ENCODE measurements at places on chromosomes 7 and 10.
A peak's percentile ranks its signal among the peaks of the same experiment; 100 is the strongest.

- peak; percentile 23 for DNase-seq
Measured at GRCh38 chr10:50447691-50448090, 176.1 kb downstream of the SGMS1 start.

DNA sequence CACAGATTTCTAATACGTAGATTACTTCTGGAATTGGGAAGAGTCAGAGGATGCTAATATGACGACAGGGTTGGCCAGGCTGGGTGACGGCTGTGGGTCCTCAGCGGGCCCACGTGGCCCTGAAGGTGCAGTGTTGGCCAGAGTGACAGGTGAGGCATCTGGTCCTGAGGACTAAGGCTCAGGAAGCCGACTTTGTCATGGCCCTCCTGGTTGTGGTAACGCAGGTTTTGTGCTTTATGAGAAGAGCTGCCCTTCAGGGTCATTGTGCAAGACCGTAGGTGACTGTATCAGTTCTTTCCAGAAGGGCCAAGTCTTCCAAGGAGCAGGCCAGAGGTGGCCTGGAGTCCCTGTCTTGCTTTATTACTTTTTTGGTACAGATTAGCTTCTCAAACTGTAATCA, 2.5 kb downstream of the EIF3B start:
- no peak for DNase-seq

GRCh38 chr10:100730725-100731406, 14.5 kb upstream of the PAX2 start:
- DNase-seq = peak; percentile 80

DNA sequence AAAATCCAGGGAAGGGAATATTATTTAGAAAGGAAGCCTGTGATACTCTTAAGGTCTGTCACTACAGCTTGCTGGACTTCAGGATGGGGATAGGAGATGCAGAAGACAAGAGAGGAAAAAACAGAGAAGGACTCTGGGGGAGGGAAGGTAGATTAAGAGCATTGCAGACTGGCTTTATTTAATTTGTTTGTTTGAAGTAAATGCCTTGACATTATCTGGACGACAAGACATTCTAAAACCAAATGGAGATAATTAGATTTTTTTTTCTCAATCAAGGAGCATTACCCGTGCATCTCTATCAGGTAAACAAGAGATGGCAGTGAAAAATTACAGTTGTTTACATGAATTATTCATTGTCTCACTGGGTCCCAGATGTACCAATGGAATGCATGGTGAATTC, 24.3 kb downstream of the ACTA2 start:
- no peak for DNase-seq

DNA sequence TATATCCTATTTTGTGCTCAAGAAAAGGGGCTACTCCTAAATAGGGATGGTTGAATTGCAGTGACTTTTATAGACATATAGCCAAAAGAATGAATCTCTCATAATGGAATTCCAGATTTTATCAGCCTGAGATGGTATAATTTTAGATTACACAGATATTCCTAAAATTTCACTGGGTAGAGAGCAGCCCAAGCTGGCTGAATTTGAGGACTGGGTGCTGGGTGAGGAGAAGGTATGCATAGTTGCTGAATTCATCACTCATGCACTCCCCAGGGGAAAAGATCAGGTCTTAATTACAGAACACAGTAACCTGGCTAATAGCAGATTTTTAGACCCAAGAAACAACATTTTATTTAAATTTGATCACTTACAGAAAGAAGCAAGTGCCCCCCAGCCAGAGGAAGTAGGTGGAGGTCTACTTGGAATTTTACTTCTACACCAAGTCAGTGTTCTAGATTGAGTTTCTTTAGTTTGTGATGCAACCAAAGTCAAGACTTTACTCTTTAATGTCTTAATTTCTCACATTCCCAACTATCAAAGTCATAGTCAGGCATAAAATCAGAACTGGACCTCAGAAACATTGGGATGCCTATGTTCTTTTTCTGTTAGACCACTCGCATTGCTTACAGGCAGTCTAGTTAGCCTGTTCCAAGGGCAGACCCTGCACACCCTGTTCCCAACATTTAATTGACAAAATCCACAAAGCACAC, 337.4 kb upstream of the PODXL start:
- no peak for DNase-seq

DNA sequence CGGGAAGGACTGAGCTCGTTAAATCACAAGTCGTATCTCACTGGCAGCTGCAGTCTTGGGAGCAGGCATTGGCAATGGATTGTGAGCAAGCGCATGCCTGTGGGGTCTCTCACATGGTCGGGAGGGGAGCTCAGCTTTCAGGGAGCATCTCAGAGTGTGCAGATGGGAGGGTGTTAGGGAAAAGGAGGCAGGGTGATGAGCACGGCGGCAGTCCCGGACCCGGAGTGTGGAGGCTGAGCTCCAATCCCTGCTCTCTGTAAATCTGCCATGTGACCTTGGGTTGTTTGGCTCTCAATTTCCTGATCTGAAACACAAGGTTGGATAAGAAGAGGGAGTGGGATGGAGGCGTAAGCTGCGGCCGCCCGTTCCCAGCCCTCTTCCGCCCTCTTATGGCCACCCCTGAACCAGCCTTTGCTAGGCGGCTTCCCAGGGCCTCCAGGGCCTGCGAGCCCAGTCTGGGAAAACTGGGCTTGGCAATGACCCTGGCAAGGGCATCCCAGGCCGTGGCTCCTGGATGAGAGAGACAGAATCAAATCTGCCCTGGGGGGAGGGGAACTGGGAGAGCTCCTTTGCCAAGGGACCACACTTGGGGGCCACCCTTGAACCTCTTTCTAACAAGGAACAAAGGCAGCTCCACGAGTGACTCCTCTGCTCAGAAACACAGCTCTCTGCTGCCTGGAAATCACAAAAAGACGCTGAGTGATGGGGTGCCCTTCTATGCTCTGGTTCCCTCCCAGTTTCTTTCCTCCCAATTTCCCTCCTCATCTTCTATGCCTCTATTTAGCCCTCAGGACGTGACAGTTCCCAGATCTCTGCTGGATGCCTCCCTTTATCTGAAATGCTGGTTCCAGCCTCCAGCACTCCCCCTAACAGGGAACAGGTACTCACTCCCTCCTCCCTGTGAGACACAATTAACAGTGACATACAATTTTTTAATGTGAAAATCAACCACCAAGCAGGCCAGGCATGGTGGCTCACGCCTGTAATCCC, 41.7 kb upstream of the LOXL4 start:
- DNase-seq = peak; percentile 53

DNA sequence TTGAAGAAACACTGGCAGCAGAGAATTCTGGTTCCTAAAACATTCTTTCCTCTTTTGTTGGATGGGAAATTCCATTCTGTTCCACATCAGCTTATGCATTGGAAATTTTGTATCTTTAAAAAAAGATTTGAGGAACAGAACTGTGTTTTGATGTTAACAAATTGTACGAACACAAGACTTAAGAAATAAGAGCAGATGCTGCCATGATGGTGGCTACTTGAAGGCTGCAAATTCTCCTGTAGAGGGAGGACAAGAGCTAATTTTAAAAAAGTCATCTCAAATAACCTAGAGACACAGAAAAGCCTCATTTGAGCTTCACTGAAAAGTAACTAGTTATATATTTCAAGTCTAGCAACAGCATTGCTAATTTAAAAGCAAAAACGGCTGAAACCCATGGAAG, 29.8 kb downstream of the NDUFB2 start:
- peak; percentile 24 for DNase-seq

DNA sequence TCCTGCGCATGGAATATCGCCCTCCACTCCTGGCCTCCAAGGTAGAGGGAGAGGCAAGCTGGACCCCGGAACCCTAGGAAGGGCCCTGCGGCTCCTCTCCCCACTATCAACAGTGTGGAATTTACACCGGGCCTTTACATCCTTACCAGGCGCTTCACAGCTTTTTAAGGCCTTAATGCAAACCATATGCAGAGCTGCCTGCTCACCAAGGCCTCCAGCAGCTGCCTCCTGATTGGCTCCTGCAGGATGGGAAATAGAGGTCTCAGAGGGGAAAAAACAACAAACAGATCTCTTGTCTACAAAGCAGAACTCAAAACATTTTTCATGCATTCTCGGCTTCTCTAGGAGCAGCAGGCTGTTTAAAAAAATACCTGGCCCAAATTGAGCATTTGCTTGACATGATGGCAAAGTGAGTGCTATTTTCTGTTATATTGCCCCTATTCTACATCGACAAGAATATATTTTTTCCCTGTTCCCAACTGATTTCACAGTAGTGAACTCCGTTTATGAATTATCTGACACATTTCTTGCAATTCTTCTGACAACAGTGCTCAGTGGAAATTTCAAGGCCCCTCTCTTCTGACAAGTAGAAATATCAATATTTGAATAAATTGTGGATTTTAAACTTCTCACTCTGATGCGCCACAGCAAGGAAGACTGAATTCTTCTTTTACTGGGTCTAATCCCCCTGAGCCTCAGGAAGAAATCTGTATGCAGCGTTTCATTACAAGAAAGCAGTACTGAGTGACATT, 51.7 kb downstream of the EBF3 start:
- no peak for DNase-seq

DNA sequence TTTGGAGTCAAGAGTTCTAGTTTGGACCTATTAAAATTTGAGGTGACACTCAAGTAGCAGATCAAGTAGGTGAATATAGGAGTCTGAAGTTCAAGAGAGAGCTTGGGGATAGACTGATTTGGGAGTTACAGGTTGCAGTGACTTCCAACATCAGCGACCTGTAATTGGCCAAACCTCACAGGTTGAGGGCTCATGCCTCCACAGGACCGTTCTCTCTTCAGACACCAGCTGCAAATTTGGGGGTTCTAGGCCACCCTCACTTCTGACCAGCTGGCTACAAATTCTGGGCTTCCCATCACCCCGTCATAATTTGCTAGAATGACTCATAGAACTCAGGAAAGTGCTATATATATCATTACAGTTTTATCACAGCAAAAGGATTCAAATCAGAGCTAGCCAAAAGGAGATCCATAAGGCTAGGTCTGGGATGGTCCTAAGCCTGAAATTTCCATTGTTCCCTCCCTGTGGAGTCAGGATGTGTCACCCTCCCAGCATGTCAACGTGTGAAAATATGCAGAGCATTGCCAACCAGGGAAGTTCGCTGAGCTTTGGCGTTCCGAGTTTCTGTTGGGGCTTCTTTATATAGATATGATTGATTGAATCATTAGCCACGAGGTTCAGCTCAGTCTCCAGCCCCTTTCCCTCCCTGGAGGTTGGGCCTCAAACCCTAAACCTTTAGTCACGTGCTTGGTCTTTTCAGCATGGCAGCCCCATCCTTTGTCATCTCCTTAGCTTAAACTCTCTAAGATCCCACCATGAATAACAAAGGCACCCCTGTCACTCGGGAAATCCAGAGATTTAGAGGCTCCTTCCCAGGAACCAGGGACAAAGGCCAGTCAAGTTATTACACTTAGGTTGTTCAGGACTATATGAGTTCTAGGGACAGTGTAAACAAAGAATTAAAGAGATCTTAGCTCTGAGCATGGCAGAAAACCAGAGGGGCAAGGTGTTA, 20.7 kb upstream of the ZNF212 start:
- DNase-seq = no peak

DNA sequence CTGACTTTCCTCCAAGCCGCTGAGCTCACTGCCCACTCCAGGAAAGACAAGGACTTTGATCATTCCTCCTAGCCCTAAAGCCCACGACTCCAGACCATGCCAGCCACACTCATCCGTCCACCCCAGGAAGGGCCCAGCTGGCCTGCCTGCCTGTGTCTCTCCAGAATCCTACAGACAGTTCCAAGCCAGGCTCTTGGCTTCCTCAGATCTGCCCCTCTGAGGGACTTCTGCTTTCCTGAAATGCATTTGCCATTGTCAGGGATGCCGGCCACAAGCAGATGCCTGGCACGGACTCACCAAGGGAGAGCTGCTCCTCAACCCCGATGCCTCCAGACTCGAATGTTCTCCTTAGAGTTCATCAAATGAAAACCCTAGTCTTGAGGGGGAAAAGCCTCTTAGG, 155.8 kb downstream of the OAT start:
- DNase-seq = no peak

GRCh38 chr7:94173436-94173835, 169.3 kb upstream of the BET1 start:
- DNase-seq = no peak

DNA sequence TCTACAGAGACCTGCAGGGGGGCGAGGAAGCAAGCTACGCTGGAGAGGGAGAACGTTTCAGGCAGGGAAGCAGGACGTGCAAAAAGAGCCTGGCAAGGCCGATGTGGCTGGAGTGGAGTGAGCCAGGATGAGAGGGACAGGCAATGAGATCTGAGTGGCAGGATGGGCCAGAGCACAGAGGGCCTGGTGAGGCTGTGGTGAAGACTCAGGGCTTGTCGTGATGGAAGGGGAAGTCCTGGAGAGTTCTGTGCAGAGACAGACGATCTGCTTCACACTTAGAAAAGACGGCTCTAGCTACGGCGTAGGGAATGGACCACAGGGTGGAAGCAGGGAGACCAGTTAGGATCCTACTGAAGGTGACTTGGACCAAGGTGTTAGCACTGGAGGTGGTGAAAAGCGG, 87.0 kb downstream of the SH3PXD2A start:
- no peak for DNase-seq

DNA sequence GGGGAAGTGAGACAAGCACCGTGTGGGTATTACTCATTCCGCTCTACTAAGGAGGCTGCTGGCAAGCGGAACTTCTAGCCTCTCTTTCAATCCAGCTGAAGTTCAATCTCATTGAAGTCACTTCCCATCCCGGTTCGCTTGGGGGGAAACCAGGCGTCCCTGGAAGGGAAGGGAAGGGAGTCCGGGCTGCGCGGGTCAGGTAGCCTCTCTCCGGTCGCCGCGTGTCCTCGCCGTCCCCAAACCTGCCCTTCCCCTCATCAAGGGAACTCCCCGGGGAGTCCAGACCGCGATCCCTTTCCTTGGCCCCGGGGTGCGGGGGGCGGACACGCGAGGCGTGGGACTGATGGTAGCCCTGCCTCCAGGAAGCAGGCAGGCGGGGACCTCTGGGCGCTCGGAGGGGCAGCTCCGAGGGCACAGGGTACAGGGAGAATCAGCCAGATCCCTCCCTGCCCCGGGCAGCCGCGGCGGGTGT, 598 bp upstream of the ZEB1 start:
- peak; percentile 55 for DNase-seq

- no peak for DNase-seq
Measured at GRCh38 chr10:90674928-90675327, 182.9 kb downstream of the HTR7 start.

- DNase-seq = no peak
Measured at GRCh38 chr7:12360948-12361347, 42.7 kb downstream of the VWDE start.

DNA sequence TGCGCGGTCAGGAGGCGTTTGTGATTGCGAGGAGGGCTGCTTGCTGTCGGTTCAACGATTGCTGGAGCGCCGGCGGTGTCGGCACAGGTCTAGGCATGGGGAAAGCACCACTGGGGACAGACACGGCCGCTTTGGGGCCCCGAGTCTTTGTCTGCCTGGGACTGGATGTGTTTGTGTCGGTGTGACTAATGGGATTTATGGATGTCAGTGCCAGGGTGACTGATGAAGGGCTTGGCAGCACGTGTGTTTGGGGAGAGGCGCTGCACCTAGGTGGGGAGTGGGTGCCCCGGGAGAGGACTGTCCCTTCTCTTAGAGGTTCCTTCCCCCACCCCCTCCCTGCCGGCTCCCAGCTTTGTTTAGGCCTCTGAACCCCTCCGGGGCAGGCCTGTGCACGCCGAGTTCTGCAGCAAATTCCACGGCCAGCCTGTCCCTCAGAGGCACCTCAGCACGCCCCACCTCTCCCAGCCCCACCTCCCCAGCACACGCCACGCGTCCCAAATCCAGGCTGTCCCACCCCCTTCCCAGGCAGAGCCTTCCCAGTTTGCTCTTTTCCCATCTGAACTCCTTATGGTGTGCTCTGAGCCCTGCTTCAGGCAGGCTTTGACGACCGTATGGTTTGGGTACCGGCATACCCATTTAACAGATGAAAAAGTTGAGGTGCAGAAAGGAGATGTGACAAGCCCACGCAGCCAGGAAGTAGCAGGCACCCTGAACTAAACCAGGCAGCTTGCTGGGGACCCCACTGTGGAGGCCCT, 6.4 kb upstream of the TNRC18 start:
- no peak for DNase-seq

Measured in inflammatory macrophage treated with lipopolysaccharide for 4 hours (primary cell).